ENCODE measurements at places on chromosomes 11 and 22.

DNA sequence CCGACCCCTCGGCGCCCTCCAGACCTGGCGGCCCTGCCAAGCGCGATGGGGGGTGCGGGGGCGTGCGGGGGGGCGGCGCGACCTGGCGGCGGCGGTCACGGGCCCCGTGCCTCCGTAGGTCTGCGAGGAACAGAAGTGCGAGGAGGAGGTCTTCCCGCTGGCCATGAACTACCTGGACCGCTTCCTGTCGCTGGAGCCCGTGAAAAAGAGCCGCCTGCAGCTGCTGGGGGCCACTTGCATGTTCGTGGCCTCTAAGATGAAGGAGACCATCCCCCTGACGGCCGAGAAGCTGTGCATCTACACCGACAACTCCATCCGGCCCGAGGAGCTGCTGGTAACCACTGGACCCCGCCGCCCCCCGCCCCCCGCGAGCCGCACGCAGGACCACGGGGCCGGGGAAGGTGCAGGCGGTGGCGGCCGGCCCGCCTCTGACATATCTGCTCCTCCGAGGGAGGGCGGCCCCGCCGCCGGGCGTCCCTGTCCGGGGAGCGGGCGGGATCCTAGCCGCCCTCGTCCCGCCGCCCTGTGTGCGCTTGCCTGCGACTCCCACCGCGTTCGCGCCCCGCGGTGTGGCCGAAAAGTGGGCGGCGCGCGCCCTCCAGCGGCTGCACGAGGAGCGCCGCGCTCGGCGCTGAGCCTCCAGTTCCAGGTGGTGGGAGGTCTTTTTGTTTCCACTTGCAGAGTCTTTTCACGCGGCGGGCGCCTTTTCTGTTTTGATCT, 2.1 kb downstream of the CCND1 start:
- peak; percentile 50 for DNase-seq

DNA sequence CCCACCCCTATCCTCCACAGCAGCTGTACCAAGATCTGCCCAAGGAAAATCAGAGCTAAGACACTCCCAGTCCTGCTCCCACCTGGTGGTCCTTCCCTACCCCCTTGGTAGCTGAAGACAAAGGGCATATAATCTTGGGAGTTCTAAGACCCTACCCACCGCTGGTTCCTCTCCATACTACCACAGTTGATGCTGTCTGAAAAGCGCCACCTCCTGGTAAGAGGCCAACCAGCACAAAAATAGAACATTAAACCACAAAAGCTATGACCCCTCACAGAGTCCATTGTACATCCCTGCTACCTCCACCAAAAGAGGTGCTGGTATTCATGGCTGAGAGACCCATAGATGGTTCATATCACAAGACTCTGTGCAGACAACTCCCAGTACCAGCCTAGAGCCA, 161.5 kb upstream of the ARHGAP42 start:
- DNase-seq, result no peak

GRCh38 chr11:1936072-1936780, 10.9 kb upstream of the MRPL23 start:
- no peak for DNase-seq

DNA sequence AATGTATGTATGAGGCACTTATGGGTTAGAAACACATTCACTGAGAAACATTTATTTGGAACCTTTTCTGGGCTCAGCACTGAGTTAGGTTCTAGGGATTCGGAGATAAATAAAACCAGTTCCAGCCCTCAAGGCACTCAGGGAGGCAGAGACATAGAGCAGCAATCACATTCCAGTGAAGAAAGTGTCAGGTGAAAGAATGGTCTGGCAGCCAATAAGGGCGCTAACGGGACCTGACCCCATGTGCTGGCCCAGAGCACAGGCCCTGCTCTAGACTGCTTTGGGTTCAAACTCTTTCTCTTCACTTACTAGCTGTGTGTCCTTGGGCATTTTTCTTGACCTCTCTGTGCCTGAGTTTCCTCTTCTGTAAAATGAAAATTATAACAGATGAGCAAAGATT, 146.0 kb upstream of the SYT13 start:
- no peak for DNase-seq

DNA sequence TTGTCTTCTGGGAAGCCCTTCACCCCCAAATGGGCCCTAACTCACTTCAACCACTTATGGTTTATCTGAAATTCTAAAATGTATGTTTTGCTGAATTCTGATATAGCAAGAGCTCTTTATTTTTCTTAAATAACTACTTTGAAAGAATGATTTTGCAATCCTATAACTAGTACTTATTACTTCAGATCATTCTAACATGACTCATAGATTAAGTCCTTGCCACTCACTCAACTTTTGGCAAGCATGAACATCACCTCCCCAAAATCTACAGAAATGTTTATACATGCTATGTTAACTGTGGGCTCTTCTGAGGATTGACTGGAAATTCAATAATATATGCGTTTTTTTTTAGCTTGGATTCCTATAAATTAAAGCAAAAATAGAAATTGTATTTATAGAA, 367.4 kb upstream of the FAT3 start:
- peak; percentile 70 for DNase-seq

DNA sequence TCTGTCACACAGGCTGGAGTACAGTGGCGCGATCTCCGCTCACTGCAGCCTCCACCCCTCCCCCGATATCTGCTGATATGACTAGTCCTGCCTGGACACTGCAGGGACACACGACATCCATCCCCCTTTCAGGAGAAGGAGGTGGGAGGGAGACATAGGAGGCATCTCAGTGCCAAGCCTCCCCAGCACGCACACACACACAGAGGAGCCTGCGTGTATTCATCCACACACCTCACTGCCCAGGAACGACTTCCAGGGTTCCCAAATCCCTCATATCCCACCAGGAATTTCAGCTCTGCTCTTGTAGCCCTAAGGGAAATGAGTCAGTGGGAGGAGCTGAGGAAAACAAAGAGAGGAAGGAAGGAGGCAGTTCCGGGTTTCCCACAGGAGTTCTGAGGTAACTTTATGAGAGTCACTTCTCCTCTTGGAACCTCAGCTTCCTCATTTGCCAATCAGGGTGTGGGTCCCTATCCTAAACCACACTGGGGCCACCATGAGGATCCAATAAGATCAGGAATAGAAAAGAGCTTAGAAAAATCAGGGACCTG, 37.2 kb upstream of the ACER3 start:
- DNase-seq, result peak; percentile 38

DNA sequence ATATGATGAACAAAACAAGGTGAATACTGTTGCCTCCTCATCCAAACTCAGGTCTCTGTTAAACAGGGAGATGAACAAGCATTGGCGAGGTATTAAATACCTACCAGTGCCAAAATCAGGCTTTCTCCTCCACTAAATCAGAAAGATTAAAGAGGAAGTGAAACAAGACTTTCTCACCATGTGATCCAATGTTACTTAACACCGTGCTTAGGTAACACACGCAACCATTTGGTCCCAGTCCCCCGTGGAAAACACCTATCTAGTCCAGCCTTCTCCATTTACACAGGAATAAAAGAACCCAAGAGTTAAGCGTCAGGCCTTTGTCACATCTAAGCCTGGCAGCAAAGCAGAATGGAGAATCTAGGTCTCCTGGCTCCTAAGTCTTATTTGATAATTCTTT, 34.5 kb downstream of the TENM4 start:
- no peak for DNase-seq

- no peak for DNase-seq
These were observed 1266.8 kb downstream of the BRD1 start for GRCh38 chr22:48560836-48561235.

GRCh38 chr11:11296434-11296833, 56.6 kb downstream of the CSNK2A3 start:
- no peak for DNase-seq

- DNase-seq, result no peak
These were observed 288.8 kb upstream of the SYN3 start for GRCh38 chr22:33347002-33347401.

GRCh38 chr11:7512525-7513233, 1.1 kb upstream of the PPFIBP2 start:
- no peak for DNase-seq

- no peak for DNase-seq
These were observed 126.1 kb downstream of the PGR start for GRCh38 chr11:101003468-101003867.

DNA sequence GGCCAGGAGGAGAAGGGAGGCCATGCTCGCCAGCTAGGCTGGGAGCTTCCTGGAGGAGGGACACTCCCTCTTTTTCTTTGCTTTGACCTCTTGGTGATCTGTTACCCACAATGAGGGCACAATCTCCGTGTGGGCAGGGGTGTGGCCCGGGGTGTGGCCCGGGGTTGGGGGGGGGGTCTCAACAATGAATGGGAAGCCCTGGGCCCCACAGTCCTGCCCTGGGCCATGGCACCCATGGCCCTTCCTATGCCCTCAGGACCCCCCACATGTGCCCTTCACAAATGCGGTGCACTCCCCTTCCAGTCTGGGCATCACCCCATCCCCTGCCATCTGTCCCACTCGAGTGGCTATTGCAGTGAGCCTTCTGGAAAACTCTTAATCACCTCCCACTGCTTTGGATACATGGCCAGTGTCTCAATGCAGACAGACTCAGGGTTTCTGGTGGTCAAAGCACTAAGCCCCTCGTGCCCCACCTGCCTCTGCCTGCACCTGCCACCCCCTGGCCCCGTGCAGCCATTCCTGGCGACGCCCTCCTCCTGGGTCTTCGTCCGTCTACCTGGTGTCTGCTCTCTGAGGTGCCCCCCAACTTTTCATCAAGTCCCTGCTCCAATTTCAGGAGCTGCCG, 611.3 kb downstream of the TBC1D22A start:
- DNase-seq, result no peak

- no peak for DNase-seq
These were observed 10.2 kb downstream of the PACS1 start for GRCh38 chr11:66080055-66080817.

DNA sequence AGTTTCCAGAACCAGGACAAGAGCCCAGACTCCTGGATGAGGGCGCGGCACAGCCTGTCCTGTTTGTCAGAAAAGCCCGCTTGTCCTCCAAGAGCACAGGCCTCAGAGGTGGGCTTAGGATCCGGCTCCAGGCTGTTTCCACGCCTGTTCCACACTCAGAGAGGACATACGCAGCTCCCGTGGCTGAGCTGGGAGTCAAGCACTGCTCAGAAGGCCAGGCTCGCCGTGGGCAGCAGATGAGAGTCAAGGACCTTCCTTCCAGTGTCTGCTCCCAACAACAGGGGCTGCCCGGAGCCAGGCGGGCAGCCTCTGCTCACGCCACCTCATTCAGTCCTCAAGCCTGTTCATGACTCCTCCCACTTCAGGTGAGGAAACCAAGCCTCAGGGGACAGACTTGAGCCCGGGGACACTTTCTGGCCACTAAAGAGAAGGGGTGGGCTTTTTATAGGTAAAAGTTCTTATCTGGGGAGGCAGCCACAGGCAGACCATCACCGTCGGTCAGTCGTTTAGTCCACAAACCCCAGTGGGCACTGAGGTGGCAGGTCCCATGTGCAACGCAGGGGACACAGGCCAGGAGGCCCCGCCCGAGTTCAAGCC, 3.8 kb downstream of the CYB5R3 start:
- no peak for DNase-seq

GRCh38 chr11:60528934-60529333, 13.7 kb downstream of the MS4A13 start:
- no peak for DNase-seq

DNA sequence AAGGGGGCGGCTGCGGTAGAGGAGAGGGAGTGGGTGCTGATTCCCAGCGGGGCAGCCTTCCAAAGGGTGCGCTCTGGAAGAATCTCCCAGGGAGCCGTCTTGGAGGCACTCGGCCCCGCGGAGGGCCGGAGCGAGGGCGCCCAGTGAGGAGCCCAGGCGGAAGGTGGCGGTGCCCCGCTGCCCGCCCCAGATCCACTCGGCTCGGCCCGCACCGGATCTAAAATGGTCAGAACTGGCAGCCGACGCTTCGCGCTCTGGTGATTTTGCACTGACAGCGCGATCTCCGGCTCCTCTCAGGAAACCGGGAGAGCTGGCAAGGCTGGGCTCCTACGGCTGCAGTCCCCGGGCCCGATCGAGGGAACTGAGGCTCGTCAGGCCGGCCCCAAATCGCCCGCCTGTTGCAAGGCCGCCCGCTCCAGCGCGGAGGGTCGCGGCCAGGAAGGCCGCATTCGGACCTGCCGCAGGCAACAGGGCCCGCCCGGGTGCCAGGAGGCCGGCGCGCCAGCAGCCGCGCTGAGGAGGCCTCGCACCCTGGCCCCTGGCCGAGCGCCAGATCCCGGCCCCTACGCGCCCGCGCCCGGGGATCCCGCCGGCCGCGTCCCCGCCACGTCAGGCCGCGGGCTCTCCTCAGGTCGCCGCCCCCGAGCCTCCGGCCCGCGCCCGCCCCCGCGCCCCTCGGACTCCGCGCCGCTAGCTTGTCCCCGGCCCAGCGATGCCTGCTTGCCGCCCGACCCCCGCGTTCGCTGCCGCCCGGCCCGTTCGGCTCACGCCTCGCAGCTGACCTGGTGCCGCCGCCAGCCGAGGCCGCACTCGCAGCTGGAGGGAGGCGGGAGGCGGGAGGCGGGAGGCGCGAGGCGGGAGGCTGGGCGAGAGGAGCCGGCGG, at the start of gene KLHL22:
Gene KLHL22 (minus strand): TSS at position 818 of the 883 bp plus-strand sequence. CDS start 6,584 bp downstream, outside the sequence.
- DNase-seq, result no peak

- DNase-seq, result no peak
These were observed 42.9 kb downstream of the LRRC32 start for GRCh38 chr11:76627606-76628005.

DNA sequence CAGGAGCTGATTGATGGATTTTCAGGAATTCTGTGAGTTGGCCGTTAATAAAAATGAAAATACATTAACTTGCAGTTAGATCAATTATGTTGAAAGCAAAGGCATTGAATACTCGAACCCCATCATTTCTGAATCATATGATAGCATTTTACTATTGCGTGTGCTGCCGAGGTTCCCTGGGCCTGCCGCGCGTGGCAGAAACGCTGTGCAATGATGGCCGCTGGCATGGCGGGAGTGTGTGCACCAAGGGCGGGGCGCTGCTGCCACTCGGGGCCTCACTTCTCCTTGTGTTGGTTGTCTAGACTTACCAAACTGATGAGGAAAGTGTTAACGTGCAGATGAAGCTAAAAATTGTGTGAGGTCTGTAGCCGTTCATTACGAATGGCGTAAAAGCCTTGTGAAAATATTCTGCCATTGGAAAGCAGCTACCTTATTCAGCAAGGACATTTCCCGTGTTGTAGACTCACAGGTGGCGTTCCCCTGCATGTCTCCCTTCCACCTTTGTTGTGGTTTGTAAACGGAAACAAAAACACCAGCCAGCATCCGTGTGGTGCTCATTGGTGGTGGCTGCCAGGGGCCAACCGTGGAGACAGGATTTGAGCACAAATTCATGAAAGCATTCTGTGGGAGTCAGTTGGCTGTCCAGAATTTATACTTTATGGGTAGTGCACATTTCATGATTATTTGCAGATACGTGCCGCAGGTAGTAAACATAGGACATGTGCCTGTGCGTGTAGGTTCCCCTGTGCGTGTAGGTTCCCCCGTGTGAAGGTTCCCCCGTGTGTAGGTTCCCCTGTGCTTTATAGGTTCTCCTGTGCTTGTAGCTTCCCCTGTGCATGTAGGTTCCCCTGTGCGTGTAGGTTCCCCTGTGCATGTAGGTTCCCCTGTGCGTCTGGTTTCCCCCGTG, 5.9 kb upstream of the GRAMD4 start:
- no peak for DNase-seq

- no peak for DNase-seq
These were observed 6.0 kb downstream of the VSIG2 start for GRCh38 chr11:124745835-124746620.

- DNase-seq, result no peak
These were observed 36.9 kb downstream of the CHRDL2 start for GRCh38 chr11:74694136-74694930.

- peak; percentile 80 for DNase-seq
These were observed 47.6 kb upstream of the THY1 start for GRCh38 chr11:119470317-119471291.
